ENCODE measurements at places on chromosomes 1 and 21. TPM values are rescaled to one million over a fixed set of nuclear protein-coding genes. Genes with fewer than 3 reads are reported as not detected.

Gene KRTAP13-2
- not detected for polyA plus RNA-seq

Gene PTPRC
- 1,000 TPM for polyA plus RNA-seq

Gene ZNHIT6
- 6.0 TPM for polyA plus RNA-seq

Gene ZBTB7B
- polyA plus RNA-seq = 0.96 TPM

Gene LCE1B
- polyA plus RNA-seq = not detected

Gene OLIG2
- polyA plus RNA-seq = not detected
